ENCODE measurements at places on chromosomes 3 and 15.

- DNase-seq = peak; percentile 87
Observed at GRCh38 chr15:62758126-62758951, 284.2 kb upstream of the TPM1 start.

GRCh38 chr3:22475665-22476240 lies 724.7 kb upstream of the ZNF385D start:
- DNase-seq = no peak

- DNase-seq = no peak
Observed at GRCh38 chr15:100005715-100006114, 272.5 kb upstream of the LYSMD4 start.

DNA sequence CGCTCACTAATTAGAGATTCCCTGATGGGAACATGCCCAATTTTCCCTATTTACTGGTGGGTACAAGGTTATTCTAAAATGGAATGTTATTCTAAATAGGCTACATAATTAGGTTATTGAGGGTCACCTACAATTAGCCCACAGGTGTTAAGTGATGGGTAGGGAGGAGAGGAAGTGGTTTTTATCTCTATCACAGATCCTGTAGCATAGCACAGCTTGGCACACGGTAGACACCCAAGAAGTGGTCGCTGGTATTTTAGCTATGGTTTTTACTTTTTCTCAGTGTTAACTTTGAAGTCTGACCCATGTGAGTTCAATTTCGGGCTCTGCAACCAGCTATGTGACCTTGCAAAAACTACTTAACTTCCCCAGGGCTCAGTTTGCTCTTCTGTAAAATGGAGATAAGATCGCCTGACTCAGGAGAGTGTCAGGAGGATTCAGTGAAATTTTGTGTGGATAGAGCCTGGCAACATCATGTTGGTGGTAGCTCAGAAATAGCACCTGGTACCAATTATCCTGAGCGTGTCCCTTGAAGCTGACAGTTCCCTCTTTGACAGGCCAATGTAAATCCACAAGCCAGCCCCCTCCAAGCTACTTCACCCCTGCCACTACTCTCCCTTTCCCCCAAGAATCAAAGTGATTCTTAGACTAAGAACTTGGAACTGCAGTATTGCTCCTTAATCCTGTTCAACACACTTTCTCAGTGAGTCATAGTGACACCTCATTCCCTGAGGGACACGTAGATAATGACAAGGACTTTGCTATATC lies 8.7 kb upstream of the LMCD1 start:
- peak; percentile 55 for DNase-seq

GRCh38 chr3:160400030-160400701 lies 716 bp downstream of the SMC4 start:
- DNase-seq = peak; percentile 52

DNA sequence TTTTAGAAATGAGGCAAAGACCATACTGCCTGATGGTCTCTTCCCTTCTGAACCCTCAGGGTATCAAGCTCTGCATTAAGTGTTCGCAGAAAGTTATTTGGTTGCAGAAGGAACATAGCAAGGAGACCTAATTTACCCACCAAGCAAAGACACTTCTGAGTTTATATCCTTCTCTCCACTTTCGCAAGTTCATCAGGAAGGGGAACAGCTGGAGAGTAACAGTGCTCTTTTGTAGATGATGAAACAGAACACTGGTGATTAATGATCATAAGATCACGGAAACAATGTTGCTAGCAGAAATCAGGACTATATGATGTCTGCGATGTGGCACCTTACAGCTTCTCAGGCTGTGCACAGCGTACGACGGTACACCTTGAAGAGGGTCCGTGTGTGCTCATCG lies 62.1 kb downstream of the NCEH1 start:
- DNase-seq = peak; percentile 64

GRCh38 chr15:80480171-80480811 lies 76.1 kb downstream of the ARNT2 start:
- peak; percentile 60 for DNase-seq

DNA sequence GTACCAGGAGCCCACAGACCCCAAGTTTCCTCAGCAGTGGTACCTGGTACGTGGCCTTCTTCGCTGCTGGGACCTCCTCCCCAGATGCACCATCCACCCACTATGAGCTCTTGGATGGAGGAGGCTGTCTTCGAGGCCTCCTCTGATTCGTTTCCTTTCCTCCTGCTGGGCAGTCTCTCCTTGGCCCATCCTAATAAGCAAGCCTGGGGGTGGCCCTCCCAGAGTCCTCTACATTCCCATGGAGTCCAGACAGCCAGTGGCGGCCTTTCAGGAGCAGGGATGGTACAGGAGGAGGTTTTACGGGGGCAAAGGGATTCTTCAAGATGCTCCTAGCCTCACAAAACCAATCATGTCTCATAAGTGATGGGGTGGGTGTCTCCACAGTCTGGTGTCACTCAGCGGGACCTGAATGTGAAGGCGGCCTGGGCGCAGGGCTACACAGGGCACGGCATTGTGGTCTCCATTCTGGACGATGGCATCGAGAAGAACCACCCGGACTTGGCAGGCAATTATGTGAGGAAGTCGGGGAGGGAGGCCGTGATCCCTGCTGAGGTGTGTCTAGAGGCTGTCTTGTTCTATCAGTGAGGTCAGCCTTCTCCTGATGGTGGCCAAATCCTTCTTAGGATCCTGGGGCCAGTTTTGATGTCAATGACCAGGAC lies 7.7 kb upstream of the FES start:
- no peak for DNase-seq

DNA sequence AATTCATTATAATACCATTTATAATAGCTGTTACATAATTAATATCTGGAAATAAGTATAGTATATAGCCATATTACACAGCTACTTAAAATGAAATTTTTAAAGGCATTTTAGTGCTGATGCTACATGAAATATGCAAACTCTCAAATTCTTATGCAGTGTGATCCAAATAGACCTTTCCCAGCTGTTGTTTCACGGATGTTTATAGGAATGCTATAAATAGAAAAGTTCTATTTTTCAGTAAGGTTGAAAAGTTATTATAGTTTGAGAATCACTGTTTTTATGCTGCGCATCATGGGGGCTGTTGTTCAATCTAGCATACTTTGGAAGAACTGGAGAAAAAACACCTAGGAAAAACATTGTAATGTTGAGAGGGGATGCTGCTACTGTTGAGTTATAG lies 147.7 kb upstream of the TRIM42 start:
- no peak for DNase-seq

DNA sequence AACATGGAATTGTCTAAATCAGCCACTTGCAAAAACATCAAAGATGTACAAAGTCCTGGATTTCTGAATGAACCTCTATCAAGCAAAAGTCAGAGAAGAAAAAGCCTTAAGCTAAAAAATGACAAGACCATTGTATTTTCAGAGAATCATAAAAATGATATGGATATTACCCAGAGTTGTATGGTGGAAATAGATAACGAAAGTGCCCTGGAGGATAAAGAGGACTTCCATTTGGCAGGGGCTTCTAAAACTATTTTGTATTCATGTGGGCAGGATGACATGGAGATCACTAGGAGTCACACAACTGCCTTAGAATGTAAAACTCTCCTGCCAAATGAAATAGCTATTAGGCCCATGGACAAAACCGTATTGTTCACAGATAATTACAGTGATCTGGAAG lies 29.3 kb downstream of the KNL1 start:
- DNase-seq = no peak

DNA sequence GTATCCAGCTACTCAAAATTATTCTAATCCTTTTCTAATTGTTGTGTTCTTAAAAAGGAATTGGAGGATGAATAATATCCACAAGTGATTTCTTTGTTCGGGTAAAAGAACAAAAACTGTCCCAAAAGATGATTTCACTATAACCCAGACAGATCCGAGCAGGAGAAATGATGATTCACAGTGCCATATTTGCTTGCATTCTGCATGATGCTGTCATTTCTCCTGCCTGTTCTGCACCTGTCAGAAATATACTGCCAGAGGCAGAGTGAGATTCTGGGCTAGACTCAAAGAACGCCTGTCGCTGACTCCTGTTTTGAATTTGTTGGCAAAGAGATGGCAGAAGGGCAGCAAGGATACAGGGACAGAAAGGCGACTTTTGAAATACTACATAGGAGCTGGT lies 34.7 kb upstream of the SLC24A5 start:
- no peak for DNase-seq

- DNase-seq = no peak
Observed at GRCh38 chr3:48466386-48467109, 20.0 kb downstream of the ATRIP start.

GRCh38 chr3:157785102-157785826 lies 282.0 kb upstream of the VEPH1 start:
- peak; percentile 95 for DNase-seq

DNA sequence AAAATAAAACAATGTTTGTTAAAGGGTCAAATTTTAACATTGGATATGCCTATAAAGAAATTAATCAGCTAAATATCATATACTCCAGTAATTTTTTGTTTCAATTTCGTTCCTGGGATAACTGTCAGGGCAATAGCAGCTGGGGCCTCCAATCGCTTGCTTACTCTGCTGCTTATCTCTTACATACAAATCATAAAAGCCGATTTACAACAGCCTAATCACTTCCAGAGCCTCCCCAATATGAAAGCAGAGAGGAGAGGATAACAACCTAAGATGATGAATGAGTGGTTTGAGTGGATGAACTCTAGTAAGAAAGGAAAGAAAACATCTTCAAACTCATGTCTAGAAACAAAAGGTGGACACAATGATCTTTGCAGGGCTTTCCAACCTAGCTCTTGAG lies 80.7 kb upstream of the PSMD6 start:
- no peak for DNase-seq

DNA sequence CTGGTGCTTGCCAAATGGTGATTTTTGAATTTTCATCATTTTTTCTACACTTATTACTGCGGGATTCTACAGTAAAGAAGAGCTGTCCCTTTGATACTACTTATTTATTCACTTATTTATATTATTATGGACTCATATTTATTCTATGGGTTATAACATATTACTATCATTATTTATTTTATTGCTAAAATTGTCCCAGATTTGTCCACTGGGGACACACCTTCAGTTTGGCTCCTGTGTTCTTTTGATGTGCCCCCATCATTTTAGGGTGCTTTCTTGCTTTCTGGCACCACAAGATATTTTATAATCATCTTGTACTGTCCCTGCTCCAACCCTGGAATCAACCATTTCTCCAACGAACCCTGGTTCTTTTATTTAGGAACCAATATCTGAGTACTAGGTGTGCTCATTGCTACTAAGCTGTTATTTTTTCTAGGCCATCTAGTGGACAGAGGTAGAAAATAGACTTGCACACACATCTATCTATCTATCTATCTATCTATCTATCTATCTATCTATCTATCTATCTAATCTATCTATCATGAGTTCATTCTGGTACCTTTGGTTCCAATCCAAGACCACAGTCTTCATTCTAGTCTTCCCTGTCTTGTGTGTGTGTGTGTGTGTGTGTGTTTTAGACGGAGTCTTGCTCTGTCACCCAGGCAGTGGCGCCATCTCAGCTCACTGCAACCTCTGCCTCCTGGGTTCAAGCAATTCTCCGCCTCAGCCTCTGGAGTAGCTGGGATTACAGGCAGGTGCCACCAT lies 16.0 kb downstream of the SLC22A14 start:
- DNase-seq = peak; percentile 43

GRCh38 chr15:39247574-39247973 lies 333.3 kb upstream of the THBS1 start:
- DNase-seq = peak; percentile 51

GRCh38 chr3:23435318-23435717 lies 232.2 kb downstream of the UBE2E2 start:
- no peak for DNase-seq

GRCh38 chr3:50503504-50504342 lies at the start of gene CACNA2D2:
Gene CACNA2D2, minus strand, starts transcription at chr3:50503634. Its CDS starts 211 bp downstream, at chr3:50503423.
- DNase-seq = no peak

DNA sequence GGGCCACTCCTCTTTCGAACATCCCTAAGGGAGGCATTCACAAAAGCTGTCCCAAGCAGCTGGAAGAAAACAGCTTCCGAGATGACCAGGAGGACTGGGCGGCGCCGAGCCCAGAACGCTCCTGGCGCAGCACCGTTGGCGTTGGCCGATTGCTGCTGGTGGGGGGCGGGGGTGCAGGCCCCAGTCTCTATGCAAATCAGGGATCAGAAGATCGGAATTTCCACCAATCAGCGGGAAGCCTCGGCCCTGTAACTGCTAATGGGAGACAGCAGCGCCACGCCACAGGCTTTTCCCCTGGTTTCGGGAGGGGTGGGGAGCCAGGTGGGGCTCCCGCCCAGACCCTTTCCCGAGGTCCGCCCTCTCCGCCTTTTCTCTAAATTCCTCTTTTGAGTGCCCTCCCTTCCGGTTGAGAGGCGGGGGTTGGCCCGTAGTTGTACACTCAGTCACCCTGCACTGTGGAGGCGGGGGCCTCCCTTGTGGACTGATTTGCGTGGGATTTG lies 27.0 kb downstream of the HMCES start:
- peak; percentile 92 for DNase-seq

GRCh38 chr15:33152502-33153109 lies 41.9 kb downstream of the FMN1 start:
- peak; percentile 78 for DNase-seq

DNA sequence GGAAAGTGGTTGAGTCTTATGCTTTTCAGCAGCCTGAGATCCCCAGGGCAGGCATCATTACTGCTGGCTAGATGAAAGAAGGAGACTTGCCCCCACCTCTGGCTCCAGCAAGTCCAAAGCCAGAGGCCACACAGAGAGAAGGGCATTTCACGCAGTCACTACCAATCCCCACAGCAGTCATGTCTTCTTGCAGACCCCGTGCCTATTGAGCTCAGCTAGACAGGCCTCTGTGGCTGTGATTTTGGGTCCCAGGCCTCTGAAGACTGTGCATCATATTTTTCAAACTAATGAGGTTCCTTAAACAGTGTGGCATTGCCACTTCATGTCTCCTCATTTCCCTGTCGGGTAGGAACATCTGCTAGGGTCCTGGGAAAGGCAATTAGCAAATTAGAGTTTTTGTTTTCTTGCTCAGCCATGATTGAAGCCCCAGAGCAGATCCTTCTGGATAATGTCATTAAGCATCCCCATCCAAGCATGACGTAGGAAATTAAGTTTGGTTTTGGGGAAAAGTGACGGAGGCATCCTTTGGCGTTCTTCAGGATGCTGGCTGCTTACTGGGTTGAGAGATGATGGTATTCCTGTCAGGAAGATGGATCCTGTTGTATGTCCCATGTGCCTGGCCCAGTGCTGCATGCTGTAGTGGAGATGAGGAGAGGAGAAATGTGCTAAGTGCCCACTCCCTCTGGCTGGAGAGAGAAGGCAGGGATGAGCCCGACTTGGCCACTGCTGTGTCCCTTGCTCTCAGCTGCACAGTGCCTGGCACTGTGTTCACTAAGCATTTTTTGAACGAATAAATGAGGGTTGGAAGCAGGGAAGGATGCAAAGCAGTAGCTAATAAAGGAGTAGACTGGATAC lies 7.0 kb downstream of the SPSB4 start:
- no peak for DNase-seq

- no peak for DNase-seq
Observed at GRCh38 chr3:114566767-114567166, 272.9 kb downstream of the TIGIT start.

DNA sequence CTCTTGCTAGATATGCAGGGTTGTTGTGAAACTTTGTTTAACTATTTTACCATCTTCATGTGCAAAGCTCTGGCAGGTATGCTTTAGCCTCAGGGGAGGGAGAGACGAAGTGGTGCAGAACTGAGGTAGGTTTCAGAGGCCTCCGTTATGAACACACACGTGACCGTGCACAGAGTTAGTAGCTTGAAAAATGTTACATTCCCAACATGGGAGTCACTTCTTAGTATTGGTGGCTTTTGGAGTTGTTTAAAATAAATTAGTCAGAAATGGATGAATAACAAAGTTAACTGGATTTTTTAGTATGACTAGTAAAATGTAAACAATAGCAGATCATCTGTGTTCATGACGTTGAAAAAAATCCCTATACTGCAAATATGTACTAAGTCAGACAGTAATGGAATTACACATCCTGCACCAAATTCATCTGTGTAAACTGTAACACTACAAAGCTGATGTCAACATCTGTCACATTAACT lies 279.6 kb downstream of the KLF13 start:
- DNase-seq = peak; percentile 64

All from fibroblast of mammary gland (primary cell).